ENCODE measurements at places on chromosomes 5 and 9.

GRCh38 chr5:124847907-124848306 lies 101.5 kb upstream of the ZNF608 start:
- no peak overlapping the region for H3K4me3 ChIP-seq
- no peaks in the 10 kb centered on the region for H3K4me1 ChIP-seq
- no peaks in the 10 kb centered on the region for H3K27me3 ChIP-seq
- H3K36me3 ChIP-seq: no peaks in the 10 kb centered on the region
- no peak for DNase-seq
- H3K27ac ChIP-seq: no peak overlapping the region

- no peaks in the 10 kb centered on the region for H3K27me3 ChIP-seq
- H3K4me1 ChIP-seq: peaks cover 98% of the 10 kb centered on the region
- peak overlapping the region; percentile 48 for H3K27ac ChIP-seq
- peak overlapping the region; percentile 61 for H3K4me3 ChIP-seq
Measured at GRCh38 chr9:136110082-136111061, 8.3 kb downstream of the TMEM250 start.

DNA sequence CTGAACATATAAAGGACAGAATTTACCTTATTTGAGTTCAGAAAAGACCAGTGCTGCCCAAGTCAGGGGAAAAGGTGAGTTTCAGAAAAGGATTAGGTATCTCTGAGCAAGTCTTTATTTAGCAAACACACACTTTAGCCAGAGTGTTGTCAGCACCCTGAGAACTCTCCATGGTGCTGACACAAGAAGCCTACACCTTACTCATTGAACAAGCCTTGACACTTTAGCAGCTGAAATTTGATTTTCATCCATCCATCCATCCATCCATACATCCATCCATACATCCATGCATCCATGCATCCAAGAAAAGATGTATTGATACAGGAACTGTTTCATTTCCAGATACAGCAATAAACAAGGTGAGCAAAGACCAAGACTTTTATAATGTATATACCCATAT lies 311.2 kb downstream of the TRIM32 start:
- H3K27ac ChIP-seq: no peak overlapping the region
- no peaks in the 10 kb centered on the region for H3K36me3 ChIP-seq
- H3K4me3 ChIP-seq: no peak overlapping the region
- no peaks in the 10 kb centered on the region for H3K27me3 ChIP-seq

DNA sequence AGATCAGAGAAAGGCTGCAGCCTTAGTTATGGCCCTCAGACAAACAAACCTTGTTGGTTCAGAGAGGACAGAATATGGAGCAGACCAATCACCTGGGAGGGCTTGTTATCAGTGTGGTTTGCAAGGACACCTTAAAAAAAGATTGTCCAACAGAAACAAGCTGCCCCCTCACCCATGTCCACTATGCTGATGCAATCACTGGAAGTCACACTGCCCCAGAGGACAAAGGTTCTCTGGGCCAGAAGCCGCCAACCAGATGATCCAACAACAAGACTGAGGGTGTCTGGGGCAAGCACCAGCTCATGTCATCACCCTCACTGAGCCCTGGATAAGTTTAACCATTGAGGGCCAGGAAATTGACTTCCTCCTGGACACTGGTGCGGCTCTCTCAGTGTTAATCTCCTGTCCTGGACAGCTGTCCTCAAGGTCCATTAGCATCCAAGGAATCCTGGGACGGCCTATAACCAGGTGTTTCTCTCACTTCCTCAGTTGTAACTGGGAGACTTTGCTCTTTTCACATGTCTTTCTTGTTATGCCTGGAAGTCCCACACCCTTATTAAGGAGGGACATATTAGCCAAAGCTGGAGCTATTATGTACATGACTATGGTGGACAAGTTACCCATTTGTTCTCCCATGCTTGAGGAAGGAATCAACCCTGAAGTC lies 36.9 kb upstream of the TBCA start:
- H3K4me3 ChIP-seq: no peak overlapping the region
- DNase-seq: no peak
- H3K4me1 ChIP-seq: no peaks in the 10 kb centered on the region

DNA sequence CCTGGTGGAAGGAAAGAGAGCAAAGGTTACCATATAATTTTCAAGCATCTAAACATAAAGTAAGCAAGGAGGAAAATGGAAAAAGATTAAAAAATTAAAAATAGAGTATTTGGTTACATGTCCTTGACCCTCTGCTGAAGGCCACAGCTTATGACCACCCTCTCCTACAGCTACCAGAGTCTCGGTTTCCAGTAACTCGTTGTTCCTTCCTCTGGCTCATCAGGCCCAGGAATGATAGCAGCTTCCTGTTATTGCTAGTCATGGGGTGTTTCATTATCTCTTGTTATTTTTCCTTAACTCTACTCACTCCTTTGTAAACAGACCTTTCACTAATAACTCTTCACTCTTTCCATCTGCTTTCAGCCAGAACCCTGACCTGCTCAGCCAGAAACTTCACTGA lies 102.2 kb downstream of the YTHDC2 start:
- no peaks in the 10 kb centered on the region for H3K36me3 ChIP-seq
- peaks cover 3% of the 10 kb centered on the region for H3K27me3 ChIP-seq
- peaks cover 3% of the 10 kb centered on the region for H3K4me1 ChIP-seq
- DNase-seq: no peak
- H3K27ac ChIP-seq: no peak overlapping the region
